ENCODE measurements at places on chromosomes 5 and 9.
A peak's percentile ranks its signal among the peaks of the same experiment; 100 is the strongest.

GRCh38 chr5:157540707-157541446 lies 34.7 kb downstream of the ADAM19 start:
- no peak for DNase-seq

- no peak for DNase-seq
Observed at GRCh38 chr9:35287987-35288632, 126.3 kb downstream of the UNC13B start.

DNA sequence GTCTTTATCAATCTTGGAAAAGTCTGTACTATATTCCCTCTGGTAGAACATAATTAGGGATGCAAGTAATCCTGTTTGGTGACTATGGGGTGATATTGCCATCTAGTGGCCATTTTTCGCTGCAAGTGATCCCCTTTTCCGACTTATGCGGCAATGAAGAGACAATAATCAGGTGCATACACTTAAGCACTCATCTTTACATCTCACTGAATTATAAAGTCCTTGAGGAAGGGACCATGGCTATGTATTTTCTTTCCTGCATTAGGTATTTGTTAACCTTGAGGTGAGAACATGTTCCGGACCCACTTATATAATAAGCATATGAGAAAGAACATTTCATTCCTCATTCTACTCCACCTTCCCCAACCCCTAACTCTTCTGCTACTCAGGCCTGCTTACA lies 19.6 kb upstream of the LIX1 start:
- DNase-seq = peak; percentile 5

DNA sequence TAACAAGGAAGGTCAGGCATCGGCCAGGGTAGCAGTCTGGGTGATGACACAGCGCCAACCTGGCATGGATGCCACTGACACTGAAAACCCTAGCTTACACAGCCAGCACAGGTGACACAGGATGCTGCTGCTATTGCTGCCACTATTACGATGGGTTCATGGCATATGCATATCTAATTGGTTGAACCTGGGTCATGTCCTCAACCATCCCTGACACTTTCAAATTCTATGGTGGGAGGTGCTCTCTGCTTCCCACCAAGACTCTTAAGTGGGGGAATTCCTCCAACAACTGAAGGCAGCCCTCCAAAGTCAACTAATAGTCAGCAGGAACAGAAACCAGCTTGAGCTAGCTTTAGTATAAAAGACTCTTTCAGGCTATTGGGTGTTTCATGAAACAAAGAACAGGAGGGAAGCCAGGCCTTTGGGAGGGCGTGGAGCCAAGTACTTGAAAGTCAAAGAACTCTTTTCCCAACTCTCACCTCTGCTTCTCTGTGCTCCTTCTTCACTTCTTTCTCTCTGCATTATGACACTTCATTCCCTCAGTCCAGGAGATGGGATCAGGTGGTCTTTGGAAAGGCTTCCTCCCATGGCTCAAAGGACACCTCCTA lies 21.3 kb downstream of the PTTG1 start:
- no peak for DNase-seq

DNA sequence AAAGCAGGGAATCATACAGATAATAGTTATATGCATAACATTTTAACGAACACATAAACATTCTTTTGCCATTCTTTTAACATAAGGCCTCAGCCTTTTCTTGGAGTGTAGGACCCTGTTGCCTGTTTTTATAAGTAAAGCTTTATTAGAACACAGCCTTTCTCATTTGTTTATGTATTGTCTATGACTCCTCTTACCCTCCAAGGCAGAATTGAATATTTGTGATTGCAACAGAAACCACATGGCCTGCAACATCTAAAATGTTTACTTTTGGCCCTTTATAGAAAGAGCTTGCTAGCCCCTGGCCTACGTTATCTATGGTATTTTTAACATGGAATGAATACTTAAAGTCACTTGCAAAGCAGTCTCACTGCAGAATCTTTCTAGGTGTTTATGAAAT lies 2.6 kb downstream of the SLC31A1 start:
- DNase-seq = no peak

- no peak for DNase-seq
Observed at GRCh38 chr9:114446036-114446435, 58.3 kb upstream of the AKNA start.

DNA sequence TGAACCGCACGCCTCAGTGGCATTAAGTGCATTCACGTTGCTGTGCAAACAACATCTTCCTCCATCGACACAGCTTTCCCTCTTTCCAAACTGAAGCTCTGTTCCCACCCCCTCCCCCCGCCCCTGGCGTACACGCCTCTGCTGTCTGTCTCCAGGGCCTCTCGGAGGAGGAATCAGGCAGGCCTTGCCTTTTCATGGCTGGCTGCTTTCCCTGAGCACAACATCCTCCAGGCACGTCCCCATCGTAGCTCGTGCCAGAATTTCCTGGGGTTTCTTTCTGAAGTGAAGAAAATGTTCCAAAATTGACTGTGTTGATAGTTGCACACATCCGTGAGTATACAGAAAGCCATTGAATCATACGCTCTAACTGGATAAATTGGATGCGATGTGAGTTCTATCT lies 22.3 kb upstream of the TMEM250 start:
- DNase-seq = peak; percentile 79

- DNase-seq = peak; percentile 29
Observed at GRCh38 chr9:121652021-121652837, 795 bp downstream of the DAB2IP start.

DNA sequence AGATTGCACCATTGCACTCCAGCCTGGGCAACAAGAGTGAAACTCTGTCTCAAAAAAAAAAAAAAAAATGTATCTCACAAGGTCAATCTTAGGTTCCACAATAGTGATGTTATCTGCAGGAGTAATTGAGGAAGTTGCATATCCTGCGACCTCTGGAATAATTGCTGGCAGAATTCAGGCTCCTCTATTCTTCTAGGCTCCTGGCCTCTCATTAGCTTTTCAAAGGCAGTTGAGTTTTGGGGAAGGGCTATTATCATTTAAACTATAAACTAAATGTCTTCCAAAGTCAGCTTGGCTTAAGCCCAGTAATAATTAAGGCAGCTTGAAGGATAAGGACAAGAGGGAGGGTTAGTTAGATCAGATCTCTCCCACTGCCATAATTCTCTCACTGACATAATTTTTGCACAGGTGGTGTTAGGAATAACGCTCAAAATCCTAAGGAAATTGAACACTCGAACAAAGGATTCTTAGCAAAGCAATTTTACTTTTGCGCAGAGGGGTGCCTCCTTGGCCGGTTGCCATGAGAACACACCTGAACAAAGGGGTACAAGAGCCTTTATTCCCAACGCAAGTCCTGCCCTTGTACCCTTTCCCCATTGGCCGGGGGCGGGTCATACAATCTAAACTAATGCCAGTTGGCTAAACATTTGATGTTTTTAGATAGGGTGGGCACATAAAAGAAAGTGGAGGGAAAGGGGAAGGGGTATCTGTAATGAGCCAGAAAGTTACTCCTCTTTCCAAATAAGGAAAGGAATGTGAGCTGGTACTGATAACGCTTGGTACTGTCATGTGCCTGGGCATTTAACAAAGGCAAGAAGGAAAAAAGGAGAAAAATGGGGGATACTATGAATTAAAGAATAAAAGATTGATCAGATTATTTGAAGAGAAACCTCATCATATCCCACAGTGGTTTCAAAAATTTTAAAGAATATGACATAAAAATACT lies 106.4 kb upstream of the CCNG1 start:
- DNase-seq = no peak

DNA sequence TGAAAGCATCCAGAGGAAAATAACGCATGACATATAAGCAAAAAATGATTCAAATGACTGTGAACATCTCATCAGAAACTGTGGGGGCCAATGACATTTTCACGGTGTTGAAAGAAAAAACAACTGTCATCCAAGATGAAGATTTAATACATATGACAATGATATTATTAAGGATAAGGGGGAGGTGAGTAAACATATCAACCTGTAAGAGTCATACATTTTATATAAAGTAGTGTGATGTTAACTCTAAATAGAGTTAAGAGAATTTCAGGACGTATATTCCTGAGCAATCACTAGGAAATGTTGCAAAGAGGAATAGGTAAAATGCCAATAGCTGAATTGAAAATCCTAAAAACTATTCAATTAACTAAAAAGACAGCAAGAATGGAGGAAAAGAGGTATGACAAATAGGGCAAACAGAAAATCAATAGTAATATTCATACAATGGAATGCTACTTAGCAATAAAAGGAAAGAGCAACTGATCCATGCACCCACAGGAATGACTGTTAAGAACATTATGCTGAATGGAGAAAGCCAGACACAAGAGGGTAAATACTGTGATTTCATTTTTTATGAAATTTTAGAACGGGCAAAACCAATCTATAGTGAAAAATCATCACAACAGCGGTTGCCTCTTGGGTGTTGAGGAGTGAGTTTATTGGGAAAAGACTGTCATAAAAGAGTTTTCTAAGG lies 92.4 kb upstream of the JAK2 start:
- DNase-seq = no peak

DNA sequence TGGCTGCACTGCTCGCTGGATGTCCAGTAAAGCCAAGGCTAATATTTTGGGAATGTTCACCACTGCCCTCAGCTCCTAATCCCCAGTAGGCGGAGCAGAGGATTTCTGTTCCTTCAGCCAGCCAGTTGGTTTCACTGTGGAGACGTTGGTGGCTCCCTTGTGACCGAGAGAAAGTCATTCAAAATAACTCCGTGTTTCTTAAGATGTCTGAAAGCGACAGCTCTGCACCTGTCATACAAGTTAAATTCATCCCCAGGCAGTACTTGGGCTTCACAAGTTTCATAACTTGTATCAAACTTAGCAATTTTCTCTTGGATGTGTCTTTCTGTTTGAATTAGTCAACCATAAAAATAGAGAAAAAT lies 382 bp upstream of the CDKN2B start:
- DNase-seq = no peak

DNA sequence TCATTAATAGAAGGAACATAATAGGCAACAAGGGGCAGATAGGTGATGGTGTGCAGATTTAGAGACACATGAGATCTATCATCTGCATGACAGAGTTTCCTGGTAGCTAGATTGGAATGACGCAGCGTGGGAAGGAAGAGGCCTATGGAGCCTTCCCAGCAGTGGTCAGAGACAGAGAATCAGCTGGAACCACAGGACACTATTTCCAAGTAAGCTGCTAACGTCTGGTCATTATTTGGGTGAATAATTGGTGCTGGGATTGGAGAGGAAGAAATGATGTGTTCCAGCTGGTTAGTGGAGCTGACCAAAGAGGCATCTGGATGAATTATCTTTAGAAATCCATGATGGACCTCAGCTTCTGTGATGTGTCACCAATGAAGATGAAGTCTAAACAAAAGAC lies 91.2 kb upstream of the PRR16 start:
- DNase-seq = no peak

DNA sequence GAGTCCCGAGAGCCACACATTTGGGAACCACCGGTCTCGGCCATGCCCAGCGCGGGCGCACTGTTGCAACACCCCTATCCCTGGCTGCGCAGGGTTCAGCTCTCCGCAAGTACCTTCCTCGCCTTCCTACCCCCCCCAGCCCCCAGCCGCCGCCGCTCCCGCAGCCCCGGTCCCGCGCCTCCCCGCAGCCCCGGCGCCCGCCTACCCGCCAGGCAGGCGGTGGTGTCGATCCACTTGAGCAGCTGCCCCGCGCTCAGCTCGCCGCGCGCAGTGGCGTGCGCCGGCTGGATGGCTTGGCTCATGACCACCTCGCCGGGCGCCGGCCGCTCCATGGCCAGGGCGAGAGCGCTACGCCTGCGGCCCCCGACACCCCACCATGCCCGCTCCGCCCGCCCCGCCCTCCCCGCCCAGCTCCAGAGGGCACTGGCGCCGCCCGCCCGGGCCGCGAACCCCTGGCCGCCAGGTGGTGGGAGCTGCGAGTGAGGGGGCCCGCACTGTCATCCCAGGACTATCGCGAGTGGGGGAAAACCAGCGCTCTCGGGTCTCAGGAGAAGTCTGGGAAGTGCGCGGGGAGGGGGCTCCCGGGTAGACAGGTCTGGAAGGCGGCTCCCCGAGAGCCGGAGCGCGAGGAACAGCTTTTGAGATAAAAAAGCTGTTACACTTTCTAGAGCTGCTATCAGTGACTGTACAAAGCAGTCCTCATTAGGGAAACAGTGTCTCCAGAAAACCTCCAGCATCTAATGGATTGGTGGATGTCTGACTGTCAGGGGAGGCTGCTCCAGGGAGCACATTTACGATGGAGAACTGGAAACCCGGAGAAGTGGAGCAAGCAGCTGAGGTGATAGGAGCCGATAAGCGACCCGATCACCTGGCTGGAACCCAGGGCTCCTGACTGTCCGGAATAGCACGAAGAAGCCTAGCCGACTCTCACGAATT lies at the start of gene ACOT12:
Gene ACOT12 (minus strand): TSS at position 352 of the 936 bp plus-strand sequence. CDS start 20 bp downstream, at position 332.
- no peak for DNase-seq

GRCh38 chr5:6812091-6812490 lies 98.9 kb downstream of the TENT4A start:
- no peak for DNase-seq

DNA sequence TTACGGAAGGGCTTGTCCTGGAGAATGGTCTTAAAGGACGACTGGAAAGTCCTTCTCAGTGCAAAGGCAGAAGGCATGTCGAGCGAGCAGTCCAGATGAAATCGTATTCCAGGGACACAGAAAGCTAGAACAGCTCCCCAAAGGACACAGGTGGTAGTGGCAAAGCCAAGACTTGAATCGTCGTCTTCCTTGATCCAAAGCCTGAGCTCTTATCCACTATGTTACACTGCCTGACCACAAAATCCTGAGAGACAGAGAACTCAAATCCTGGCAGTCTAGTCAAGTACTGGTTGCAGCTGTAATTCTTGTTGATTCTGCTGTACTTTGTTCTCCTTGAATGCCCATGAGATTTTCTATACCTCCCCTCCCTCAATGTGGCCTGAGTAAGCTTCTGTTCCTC lies 198.7 kb downstream of the TARS1 start:
- no peak for DNase-seq

DNA sequence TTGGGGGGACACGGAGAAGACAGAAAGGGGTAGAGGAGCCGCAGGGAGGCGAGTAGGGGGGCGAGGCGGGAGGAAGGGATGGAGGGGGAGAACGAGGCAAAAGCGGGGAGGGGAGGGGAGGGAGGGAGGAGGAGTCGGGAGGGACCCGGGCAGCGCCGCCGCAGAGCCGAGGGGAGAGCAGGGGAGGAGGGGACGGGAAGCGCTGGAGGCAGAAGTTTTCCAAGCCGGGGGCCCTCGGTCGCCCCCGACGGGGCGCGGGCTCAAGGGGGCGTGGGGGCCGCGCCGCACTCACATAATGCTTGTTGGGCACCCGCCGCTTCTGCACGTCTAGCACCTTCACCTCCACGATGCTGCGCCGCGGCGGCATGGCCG lies 353 bp downstream of the SH3PXD2B start:
- DNase-seq = no peak

DNA sequence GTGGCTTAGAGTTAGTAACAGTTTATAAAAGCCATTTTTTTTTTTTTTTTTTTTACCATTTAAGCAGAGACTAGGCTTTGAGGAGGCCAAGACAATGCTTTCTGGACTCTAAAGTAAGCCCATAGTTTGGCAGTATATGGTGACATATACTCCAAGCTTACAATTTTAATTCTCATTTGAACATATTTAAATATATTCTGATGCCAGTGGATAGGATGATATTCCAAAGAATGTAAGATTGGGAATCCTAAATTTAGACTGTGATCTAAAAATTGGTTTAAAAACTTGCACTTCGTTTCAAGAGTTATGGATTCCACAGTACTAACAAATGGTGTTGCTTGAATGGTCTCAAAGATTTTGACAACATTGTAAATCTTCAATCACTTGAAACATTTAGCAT lies 112.1 kb downstream of the CWC27 start:
- no peak for DNase-seq

Measured in NCI-H2171 (cell line).